Amygdala (tissue), 56 donors: ENCODE measurements at places on chromosomes 12 and 14.

DNA sequence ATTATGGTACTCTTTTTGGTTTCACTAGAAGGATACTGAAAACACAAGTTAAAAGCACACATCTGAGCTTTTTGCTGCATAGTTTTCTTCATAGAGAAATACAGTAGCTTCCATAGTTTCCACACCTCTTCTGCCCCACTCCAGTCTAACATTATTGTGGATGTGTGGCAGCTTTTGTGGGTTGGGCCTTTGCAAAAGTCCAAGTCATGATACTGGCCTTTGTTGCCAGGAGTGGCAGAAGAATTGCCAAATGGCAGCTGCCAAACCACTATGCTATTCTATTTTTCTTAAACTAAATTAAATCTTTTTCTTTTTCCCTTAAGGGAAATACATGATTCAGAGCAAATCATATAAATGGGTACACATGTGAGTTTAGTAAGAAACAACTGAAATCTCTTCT lies 114.8 kb downstream of the PLEKHA5 start:
- no peak for DNase-seq

- DNase-seq = no peak
Observed at GRCh38 chr12:99093166-99093565, 448.1 kb downstream of the APAF1 start.

- peak; percentile 46 for DNase-seq
Observed at GRCh38 chr12:49776413-49776812, 35.1 kb downstream of the TMBIM6 start.

DNA sequence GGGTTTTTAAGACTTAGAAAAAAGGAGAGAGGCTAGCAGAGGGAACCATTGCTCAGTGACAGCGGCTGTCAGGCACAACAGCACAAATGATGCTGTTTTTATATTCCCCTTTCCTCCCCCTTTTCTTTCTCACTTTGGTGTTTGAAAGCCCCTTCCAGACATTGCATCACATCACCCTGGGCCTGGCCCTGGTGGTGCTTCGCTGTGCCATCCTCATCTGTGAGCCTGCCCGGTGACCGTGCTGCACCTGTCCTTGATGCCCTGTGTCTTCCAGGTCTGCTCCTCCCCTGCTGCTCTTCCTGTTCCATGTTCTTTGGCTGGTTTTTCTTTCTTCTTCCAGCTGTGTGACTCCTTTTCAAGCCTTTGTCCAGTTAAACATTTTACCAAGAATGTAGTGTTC lies 24.8 kb downstream of the KLC1 start:
- DNase-seq = no peak

DNA sequence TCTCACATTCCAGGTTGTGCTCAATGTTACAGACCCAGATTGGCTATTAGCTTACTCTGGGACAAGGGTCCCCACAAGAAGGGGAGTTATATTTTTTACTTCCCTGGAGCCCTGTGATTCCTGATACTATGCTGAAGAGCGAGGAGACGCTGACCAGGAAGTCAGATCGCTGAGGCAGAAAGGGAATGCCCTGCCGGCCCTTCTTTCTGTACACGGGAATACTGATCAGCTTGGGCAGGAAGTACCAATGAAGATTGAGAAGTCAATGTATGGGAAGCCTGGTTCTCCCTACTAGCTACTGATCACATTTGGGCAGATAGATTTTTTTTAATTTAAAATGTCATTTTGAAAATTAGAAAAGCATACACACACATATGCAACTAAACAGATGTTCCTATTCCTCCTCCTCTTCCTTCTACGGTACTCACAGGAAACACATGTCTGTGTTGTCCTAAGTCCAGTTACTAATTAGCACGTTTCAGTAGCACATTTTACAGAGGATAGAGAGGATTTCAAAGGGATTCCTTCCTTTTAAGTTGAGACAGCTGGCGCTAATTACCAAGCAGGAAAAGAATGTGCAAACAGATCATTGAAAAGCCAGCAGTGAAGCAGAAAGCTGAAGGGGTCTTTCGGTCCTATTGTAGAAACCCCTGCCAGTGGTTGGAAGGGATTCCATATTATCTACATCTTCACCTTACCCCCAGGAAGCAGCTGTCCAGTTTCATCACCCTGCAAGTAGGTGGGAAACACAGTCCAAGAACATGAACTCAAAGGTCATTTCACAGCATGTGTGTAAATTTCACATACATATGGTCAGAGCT lies 292.4 kb downstream of the DUSP6 start:
- no peak for DNase-seq

- no peak for DNase-seq
Observed at GRCh38 chr14:32764131-32764530, 174.5 kb upstream of the NPAS3 start.

DNA sequence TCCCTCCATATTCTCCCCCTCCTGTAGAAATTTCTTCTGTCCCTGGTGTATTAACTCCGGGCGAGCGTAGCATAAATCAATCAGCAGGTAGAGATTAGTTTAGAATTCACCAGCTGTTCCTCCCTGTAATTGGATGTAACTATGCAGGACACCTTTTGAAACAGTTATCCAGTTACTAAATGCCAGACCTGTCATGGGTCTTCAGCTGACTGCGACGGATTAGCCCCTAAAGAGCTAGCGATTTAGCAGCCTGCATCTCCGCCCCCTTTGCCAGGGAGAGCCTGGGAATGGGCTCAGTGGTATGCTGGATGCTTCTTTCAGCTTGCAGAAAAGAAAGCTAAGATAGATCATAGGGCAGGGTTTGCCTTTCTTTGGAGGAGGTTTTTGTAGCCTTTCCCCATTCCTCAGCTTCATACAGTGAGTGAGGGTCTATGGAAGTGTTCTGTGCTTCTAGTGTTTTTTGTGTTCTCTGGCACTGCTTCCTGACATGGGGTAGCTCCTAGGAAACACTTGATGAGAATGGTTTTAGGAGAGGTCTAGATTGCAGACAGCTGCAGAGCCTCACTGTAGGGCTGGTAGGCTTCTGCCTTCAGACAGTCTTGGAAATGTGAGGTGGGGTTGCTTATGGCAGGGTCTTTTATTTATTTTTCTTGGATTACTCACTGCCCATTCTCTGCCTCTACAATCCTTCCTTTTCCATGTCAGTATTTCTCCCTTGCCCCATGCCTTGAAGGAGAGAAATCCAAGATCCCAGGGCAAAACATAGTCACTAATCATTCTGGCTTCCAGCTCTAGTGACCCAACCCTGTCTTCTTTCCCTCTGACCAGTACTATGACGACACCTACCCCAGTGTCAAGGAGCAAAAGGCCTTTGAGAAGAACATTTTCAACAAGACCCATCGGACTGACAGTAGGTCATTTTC lies 16.7 kb downstream of the COPZ1 start:
- no peak for DNase-seq

GRCh38 chr14:103118018-103118662 lies 5.1 kb upstream of the TNFAIP2 start:
- DNase-seq = no peak

GRCh38 chr12:16828891-16829290 lies 222.9 kb upstream of the LMO3 start:
- no peak for DNase-seq

DNA sequence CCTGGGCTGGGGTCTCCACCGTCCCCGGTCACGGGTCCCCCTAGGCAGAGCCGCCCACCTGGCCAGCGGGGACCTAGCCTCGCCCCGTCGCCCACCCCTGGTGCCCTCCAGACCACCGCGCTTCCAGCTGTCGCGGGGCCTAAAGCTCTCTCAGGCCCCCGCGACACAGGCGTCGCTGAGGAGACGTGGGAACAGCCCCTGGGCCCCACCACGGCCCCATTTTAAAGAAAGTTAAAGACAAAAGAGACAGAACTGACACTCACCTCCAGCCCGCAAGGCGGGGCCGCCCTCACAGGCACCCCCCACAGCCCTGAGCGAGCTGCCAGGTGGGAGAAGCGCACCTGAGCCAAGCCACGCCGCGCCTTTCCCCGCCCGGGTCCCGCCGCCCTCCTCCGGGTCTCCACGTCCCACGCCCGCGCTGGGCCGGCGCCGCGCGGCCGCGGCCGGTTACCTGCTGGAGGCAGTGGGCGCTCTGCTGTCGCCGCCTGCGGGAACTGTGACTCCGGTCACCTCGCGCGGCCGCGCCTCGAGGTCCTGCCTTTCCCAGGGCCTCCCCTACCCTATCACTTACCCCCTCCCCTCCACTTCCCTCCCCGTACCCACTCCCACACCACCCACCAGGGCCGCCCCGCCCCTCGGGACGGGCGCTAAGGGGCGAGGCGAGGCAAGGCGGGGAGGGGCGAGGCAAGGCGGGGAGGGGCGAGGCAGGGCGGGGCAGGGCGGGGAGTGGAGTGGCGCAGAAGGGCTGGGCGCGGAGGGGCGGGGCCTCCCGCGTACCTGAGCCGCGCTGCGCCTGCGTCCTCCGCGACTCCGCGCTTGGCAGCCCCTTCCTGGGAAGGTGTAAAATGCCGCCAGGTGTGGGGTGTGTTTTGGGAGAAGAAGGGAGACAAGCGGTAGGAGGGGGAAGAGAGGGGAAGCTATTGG lies 31.2 kb downstream of the TC2N start:
- no peak for DNase-seq

- DNase-seq = no peak
Observed at GRCh38 chr14:61091657-61092273, 110.7 kb downstream of the SLC38A6 start.

DNA sequence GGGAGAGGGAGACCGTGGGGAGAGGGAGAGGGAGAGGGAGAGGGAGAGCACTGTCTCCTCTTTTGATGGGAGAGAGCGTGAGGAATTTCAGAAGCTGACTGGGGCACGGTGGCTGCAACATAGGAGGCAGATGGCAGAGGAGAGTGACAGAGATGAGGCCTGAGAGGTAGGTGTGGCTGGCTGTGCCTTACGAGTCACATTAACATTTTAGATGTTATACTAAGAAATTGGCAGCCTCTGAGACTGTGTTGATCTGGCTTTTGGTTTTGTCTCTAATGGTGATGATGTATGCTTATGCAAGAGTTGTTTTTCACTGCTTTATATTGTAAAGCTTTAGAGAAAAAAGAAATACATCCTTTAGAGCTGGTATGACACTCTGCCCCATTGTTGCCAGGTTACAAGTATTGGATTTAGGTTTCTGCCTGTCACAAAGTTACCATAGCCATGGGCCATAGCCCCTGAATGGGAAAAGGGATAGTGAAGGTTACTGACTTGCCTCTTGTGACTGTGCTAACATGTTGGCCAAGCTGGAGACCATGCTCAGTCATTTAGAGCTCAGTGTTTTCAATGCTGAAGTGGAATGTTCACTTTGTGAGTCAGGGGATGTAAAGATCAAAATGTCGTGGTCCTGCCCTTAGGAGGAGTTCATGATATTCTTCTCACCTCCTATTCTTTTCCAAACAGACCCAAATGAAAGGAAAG lies 186.2 kb downstream of the SYNE2 start:
- DNase-seq = no peak

- no peak for DNase-seq
Observed at GRCh38 chr14:60204104-60204842, 39.1 kb upstream of the DHRS7 start.

GRCh38 chr12:51851413-51852124 lies 3.1 kb upstream of the FIGNL2 start:
- DNase-seq = no peak

DNA sequence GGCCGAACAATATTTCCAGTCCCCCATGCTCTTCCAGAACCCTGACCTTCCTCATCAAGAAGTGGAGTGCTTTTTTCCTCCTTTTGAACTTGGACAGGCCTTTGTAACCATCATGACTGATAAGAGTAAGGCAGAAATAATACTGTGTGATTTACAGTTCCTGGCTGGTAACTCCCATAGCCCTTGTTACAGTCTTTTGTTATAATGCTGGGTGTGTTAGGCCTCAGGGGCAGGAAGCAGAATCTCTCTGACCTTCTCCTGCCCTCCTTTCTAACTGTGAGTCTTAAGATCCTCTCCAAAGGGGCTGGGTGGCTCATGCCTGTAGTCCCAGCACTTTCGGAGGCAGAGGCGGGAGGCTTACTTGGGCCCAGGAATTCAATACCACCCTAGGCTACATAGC lies 59.5 kb downstream of the BCAT1 start:
- DNase-seq = no peak

DNA sequence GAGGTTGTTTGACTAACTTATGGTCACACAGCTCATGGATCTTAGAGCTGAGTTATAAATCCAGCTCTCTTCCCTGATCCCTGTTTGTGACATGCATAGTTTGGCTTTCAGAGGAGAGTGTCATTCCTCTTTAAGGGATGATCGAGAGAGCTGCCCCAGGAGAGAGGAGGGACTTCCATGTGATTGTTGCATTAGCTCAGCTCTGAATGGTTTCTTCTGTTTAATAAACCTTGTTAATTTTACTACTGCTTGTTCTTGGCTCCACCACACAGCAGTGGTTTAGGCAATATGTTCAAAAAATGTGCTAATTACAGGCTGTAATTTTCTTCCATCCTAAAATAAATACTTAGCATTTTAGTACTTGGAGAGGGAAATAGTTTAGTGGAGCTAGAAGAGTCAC lies 152.5 kb downstream of the C12orf75 start:
- DNase-seq = no peak

GRCh38 chr12:7961395-7962178 lies 25.6 kb upstream of the SLC2A3 start:
- DNase-seq = no peak

DNA sequence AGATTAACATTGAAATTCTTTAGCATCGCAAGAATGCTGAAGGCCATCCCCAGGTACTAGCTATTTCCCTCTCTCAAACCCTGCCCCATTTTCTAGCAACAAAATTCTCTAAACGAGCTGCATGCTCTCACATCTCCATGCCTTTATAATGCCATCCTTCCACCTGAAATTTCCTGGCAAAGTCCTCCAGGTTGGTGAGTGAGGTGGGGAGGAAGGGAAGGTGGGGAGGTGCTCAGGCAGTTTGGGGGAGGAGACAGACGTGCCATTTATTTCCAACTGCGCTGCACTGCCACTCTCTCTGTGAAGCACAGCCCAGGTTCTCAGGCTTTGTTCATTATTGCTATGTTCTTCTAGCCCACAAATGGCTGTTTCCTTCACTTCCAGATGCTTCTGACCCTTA lies 208.4 kb downstream of the PAWR start:
- DNase-seq = no peak

DNA sequence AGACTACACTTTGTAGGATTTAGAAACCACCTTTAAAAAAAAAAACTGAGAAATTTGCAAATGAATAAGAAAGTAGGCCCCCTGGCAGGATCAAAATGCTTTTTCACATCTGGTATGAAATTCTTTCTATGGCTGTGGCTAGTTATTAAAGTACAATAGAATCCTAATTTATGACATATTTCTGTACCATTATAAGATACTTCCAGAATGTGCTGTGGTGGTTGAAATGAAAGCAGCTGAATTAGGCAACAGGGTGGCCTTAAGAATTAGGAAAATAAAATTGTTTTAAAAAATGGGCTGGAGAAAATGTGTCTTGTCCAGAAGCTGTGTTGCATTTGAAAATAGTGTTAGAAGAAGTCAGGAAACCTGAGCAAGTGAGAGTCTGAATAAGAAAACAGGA lies 85.9 kb upstream of the PDE3A start:
- no peak for DNase-seq

- peak; percentile 54 for DNase-seq
Observed at GRCh38 chr14:24365600-24366412, 2.2 kb upstream of the NFATC4 start.

GRCh38 chr12:24233519-24234246 lies 284.2 kb upstream of the SOX5 start:
- no peak for DNase-seq

GRCh38 chr12:47742253-47742825 lies 16.3 kb downstream of the RAPGEF3 start:
- DNase-seq = peak; percentile 31
